ENCODE measurements at places on chromosomes 5 and 9.

GRCh38 chr9:20302197-20302596, 320.1 kb downstream of the MLLT3 start:
- DNase-seq = no peak

- no peak for DNase-seq
Measured at GRCh38 chr5:125293726-125294125, 547.3 kb upstream of the ZNF608 start.

DNA sequence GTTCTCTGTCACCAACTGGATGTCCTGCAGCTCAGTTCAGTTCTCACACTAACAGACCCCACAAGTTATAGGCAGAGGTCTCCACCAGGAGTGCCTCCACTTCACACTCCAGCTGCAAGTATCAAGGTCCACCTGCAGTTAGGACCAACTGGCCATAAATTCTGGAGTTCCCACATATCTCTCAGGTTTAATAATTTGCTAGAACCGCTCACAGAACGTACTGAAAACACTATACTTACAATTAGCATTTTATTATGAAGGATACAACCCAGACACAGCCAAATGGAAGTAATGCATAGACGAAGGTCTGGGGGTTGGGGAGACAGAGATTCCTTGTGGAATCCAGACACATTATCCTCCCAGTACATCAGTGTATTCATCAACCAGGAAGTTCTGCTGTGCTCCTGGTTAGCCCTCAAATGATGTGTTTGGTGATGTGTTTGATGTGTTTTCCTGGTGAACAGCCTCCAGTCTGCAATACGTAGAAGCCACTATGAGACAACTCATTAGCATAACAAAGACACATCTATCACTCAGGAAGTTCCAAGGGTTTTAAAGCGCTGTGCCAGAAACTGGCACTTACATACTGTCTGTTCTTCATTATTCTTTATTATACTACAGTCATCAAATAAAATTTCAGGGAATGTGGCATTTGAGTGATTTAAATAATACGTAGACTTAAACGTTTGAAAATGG, 25.4 kb downstream of the OGN start:
- peak; percentile 79 for DNase-seq

DNA sequence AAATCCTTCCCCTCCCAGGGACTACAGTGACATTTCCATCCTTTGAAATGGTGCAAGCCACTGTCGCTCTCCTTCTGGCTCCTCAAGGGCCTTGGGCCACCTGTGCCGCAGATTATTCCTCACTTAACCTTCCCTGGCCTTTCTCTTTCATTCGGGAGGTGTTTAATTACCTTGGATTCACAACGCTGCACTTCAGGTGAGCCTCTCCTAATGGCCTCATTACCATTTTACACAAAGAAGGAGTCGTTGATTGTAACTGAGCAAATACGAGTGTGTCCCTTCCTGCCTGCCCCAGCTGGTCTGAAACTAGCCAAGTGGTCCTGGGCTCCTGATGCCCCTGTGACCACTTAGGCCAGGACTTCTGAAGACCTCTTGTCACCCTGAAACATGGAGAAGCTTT, 205.0 kb downstream of the CRB2 start:
- no peak for DNase-seq

GRCh38 chr5:82597437-82597836, 319.3 kb upstream of the RPS23 start:
- no peak for DNase-seq

DNA sequence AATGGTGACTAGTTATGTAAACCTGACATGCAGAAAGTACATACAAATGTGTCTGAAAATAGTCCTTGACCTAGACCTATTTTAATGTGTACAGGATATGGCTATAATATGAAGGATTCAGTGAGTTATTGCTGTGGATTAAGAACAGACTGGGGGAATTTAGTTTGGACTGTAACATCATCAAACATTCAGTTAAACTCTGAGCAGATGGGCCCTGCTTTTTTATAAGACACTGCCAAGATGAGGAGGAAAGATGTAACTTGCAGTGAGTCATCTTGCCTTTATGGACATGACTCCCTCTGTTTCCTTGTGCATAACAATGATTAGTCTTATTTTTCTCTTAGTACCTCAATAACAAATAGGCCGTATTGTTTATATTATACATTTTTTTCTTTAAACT, 12.2 kb downstream of the PPP3R2 start:
- peak; percentile 90 for DNase-seq

- no peak for DNase-seq
Measured at GRCh38 chr5:177443144-177443983, 3.2 kb upstream of the PRR7 start.
